ENCODE measurements at places on chromosomes 2 and 18.

DNA sequence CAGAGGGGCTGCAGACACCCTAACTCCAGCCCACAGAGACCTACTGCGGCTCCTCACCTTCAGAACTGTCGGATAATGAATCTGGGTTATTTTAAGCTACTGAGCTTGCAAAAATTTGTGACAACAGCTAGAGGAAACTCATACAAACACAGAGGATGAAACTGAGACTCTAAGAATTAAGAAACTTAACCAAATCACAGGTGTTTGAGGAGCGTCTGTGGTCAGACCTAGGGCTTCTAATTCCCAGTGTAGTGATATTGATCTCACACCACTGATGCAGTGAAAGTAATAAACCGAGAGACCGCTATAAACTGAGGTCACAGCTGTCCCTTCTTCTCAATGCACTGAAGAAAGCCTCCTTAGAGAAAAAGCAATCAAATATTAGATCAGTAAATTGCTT, 110.1 kb downstream of the RGPD3 start:
- no peak for DNase-seq

- DNase-seq: no peak
Measured at GRCh38 chr2:27915191-27915590, 24.7 kb downstream of the BABAM2 start.

DNA sequence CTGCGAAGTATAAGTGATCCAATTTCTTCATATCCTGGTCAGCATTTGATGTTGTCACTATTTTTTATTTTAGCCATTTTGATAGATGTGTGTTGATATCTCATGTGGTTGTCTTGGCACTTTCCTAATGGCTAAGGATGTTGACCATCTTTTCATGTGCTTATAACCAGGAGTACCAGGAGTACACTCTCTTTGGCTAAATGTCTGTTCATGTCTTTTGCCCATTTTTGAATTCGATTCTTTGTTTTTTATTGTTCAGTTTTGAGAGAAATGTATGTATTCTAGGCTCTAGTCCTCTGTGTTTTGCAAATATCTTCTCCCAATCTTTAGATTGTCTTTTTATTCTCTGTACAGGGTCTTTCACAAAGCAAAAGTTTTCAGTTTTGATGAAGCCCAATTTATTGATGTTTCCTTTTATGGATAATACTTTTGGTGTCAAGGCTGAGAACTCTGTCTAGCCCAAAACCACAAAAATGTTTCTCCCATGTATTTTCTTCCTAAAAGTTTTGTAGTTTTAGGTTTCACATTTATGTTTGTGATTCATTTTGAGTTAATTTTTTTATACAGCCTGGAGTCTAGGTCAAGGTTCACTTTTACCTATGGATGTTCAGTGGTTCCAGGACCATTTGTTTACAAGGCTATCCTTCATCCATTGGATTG, 65.4 kb downstream of the SDC1 start:
- DNase-seq: no peak

DNA sequence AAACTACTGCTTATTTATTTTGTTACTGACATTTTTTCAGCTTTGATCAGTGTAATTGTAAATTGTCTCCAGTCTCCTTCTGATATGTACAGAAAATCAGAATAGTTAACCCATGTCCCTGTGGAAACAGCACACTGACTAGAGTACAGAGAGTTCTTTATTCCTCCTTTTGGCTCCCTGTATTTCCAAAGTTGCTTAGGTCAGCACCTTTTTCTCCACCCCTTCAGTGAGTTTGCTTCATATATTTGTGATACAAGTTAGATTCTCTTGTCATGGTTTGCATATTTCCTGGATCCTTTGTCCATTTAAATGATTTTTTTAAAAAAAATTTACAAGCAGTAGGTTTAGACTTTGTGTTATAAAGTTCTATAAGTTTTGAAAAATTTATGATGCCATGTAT, 2051.1 kb upstream of the LRRTM1 start:
- DNase-seq: no peak

- DNase-seq: no peak
Measured at GRCh38 chr2:239949537-239949936, 75.6 kb downstream of the NDUFA10 start.

GRCh38 chr2:224843141-224843540, 127.0 kb upstream of the CCDC195 start:
- DNase-seq: no peak

DNA sequence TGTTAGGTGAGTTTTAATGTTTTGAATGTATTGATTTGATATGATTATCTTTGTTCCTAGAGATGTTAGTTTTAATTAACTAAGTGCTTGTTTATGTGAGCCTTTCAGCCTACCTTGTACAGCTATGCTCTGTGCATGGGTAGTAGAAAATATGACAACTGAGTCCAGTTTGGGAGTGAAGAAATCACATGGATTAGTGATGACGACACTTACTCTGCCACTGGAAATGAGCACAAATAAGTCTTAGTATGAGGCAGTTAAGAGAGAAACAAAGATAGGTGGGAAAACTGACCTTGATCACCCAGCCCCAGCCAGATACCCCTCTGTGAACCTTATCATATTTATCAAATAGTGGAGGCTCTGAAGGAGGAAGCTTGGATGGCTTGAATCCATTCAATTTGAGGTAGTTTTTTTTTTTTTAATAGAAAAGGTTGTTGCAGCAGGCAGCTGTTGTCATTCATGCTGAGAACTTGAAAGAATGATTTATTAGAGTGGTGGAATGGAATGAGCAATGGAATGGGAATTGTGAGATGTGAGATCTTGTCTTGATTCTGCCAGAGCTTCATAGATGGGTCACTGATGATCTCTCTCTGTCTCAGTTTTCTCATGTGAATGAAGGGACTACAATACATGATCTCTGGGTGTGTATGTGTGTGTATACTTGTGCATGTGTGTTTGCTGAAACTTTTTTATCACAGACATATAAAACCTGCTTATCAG, 96.4 kb downstream of the MAP3K20 start:
- DNase-seq: no peak

GRCh38 chr2:17599617-17600016, 59.1 kb downstream of the VSNL1 start:
- DNase-seq: no peak

- DNase-seq: no peak
Measured at GRCh38 chr2:196914867-196915460, 11.5 kb downstream of the PGAP1 start.

DNA sequence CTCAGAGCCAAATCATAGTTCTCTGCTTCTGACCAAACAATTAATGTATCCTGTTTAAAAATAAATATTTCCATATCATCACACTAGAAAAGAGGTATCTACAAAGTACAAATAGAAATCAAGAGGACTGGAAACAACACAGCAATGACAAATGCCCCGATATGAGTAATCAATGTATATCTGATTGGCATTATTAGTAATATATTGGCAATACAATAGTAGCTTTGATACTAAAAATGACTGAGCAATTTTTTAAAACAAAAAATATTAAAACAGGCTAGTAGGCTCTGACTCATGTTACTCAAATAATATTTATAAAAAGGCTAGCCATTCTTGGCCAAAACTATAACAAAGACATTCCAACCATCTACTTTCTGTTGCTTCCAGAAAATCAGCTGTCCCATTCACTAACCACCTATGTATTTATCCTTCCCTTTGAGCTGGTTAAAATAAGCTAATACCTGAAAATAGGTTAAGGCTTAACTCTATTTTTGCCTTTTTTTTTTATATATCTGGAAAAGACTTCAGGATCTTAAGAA, 13.3 kb downstream of the PPP4R3B start:
- no peak for DNase-seq

DNA sequence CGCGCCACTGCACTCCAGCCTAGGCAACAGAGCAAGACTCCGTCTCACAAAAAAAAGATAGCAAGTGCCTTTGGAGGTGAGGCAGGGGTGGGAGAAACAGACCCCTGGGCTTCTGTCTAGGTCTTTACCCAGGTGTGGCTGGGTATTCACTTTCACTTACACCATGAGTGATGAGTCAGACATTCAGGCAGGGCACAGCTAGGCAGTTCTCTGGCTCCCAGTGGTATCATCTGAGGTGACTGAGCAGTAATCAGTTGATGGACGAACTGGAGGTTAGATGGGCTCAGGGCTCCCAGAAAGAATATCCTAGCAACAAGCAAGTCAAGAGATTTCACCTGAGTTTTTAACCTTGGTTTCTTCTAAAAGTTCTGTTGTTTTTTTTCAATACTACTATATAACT, 107.0 kb upstream of the RAB6C start:
- DNase-seq: no peak

DNA sequence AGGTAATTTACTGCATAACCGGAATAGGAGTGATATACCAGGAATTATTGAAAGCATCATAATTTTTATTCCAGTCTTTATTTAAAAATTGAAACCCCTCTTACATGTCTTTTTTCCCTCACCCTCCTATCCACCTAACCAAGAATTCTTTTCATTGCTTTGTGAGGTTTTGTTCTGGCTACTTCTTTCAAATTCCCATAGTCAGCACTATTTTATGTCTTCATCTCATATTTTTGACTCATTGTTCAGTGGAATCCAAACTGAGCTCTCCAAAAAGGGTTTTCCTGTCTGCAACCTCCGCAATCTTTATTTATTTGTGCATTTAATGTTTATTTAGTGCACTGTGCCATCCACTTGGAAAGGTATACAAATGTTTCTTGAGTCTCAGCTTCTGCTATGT, 128.5 kb downstream of the DOK6 start:
- DNase-seq: no peak
